ENCODE measurements at places on chromosomes 16 and 17. TPM values are rescaled to one million over a fixed set of nuclear protein-coding genes. Genes with fewer than 3 reads are reported as not detected.

- no peak for DNase-seq
Measured at GRCh38 chr16:2798723-2799204, 494 bp downstream of the PRSS41 start.

DNA sequence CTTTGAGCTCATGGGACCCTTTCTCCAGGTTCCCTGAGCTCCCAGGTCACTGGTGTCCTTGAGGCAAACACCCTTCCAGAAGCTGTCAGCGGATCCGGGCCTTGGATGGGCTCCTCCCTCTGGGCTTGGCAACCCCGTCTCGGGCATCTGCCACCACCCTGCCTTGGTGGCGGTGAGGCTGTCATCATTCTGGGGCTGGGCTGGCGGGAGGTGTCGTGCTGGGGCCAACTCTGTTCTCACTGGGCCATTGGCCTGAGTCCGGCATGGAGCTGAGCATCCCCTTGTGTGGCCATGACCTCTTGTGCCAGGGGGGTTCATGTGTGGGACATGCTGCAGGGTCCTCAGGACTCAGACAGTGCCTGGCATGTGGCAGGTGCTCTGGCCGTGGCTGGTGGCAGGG is 197.6 kb downstream of the LAT start:
- DNase-seq: no peak

The CD68 gene
- 40.4 TPM for total RNA-seq

The PRKCA gene
- 6.9 TPM for total RNA-seq

GRCh38 chr16:74186561-74186971 is 110.0 kb upstream of the PSMD7 start:
- no peak for DNase-seq

DNA sequence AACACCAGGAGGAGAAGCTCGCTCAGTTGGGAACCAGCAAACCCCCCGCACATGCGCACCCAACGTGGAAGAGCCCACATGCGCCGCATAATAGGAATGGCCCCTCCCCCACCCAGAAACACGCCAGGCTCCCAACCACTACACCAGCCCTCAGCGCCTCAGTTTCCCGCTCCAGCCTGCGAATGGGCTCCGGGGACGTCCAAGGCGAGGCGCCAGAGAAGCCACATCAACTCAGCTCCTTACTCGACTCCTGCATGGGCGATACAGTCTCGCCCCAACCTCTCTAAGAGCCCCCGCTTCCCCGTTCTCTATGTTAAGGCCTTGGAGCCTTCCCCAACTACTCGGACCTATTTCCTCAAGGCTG is 504 bp downstream of the SRSF1 start:
- peak; percentile 86 for DNase-seq

The MEOX1 gene
- 11.1 TPM for total RNA-seq

- DNase-seq: peak; percentile 57
Measured at GRCh38 chr16:88346680-88347505, 35.9 kb upstream of the ZNF469 start.

The ITGA2B gene
- total RNA-seq: 0.78 TPM

The MEAK7 gene
- total RNA-seq: 7.4 TPM

GRCh38 chr17:17387017-17387497 is 83.9 kb downstream of the NT5M start:
- DNase-seq: peak; percentile 5

The SULT1A2 gene
- total RNA-seq: 1.8 TPM

GRCh38 chr16:70746040-70746707 is 54.8 kb downstream of the VAC14 start:
- DNase-seq: no peak

DNA sequence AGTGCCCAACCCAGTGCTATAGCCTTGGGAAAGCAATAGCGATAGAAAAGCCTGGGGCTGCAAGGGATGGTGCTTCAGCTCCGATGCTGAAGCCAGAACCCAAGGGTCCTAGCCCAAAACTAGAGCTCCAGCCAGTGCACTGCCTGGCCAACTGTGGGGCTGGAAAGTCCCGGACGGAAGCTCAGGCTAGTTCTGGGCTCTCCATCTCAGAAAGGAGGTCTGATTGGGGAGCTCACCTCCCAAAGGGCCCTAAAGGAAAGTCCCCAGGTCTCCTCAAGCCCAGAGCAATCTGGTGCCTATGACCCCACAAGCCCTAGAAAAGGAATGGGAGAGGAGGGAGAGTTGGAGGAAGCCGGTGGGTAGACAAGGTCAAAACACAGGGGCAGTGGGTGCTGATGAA is 2.0 kb upstream of the ABCC3 start:
- DNase-seq: no peak

GRCh38 chr17:6255322-6255721 is 179.6 kb downstream of the AIPL1 start:
- DNase-seq: no peak
